ENCODE measurements at places on chromosomes 1 and 21.

DNA sequence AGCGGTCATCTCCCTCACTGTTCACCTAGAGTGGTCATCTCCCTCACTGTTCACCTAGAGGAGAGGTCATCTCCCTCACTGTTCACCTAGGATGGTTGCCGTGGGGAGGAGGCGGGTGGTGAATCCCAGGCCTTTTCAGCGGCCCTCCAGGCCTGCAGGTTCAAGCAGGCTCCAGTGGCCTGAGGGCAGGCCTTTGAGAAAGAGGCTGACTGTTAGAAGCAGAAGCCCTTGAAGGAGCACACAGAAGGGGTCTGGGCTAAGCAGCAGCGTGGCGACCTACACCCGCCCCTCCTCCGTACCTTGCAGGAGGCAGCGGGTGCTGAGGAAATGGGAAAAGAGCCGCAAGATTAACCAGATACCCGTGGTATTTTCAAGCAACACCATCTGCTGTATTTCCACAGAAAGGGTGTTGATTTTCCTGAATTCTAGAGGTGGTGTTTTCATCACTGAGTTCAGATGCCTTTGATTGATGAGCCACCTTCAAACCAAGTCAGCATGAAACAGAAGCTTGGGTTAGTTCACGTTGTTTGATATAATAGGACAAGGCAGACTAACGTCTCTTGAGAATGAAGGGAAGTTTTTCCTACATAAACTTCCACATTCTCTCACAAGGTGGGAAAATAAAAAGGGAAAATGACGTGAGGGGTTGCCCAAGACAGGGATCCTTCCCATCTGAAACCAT lies 289.5 kb downstream of the KIF26B start:
- DNase-seq, result no peak

DNA sequence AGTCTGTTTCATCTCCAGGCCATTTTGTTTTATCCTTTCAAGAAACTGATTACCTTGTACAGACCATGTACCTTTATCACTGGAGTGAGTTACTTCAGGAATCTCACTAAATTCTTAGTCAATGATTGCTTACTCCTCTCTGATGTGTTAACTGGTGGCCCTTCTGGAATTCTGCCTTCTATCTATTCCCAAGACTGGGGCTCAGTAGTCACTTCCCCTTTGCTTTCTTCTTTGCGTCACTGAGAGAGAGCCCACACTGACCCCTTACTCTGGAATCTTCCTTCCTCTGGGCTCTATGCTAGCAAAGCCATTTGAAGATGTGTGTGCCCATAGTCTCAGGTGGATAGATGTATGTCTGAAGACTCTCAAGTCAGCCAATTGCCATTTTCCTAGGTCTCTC lies 34.6 kb downstream of the XCL2 start:
- DNase-seq, result no peak

DNA sequence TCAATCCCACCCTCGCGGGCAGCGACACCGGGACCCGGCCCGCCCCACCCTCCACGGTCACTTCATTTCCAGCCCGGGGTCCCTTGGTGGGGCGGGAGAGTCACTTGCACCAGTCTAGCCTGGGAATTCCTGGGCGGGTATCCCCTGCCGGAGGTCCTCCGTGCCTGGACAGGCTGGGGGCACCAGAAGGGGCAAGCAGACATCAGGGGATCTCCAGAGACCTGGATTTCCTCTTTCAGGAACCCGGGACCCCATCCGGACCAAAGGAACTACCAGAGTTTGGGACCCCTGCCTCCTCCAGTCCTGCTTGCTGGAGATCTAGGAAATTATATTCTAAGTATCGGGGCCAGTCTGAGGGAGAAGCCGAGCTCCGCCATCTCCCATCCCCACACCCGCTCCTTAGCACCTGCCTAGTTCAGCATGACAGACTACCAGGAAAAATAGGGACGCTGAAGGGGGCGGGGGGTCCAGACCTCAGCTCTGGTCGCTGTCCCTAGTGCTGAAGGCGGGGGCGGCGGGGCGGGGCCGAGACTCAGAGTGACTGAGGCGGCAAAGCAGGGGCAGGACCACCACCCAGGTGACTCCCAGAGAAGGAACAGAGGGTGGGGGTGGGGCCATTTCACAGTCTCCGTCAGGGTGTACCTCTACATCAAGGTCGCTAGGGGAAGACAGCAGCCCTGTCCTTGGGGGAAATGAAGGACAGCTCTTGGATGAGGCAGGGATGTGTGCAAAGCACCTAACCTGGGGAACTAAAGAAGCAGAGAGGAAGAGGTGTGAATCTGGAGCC lies 832 bp downstream of the HCN3 start:
- DNase-seq, result peak; percentile 39

GRCh38 chr1:94555091-94555490 lies 13.5 kb upstream of the F3 start:
- DNase-seq, result no peak

- no peak for DNase-seq
Measured at GRCh38 chr1:214404571-214405213, 123.7 kb downstream of the SMYD2 start.

DNA sequence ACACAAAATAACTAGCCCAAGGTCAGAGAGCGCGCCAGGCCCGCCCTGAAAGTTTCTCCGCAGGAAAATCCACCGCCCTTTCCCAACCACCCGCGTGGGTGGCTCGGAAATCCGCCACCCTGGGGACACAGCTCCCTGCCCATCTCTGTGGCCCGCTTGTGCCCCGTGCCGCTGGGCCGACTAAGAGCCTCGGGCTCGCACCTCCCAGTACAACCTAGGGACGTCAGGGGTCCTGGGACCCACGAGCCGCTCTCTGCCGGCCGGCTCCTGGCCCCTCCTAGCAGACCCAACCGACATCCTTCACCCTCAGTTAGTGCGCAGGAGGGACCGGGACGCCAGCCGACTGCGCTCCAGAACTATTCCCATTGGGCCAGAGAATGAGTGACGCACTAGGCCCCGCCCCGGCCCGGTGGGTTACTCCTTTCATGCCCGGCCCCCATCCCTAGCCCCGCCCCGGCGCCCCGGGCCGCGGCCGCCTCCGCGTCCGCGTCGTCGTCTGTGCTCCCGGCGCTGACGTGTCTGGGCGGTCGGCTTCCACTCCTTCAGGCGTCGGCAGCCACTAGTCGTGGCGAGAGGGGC lies 396 bp upstream of the UAP1 start:
- DNase-seq, result peak; percentile 94

- DNase-seq, result no peak
Measured at GRCh38 chr1:90723590-90724108, 6.5 kb upstream of the BARHL2 start.

DNA sequence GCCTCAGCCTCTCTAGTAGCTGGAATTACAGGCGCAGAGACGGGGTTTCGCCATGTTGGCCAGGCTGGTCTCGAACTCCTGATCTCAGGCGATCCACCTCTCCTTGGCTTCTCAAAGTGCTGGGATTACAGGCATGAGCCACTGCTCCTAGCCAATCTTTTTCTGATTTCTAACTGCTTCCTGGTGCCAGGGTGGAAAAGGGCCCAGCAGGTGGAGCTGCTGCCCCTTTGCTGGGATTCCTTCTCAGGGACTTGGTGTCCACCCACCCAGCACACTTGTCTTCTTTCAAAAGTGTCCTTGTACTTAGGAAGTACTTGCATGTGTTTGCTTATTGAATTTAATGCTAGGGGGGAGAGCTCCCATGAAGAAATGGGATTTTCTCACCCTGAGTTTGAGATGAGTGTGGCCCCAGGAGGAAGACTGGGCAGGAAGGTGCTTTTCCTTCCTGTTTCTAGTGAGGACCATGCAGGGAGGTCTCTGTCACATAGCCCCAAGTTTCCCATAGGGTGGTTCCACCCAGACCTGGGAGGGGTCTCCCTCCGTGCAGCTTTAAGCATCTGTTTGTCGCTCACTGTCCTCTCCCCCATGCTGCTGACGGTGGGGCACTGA lies 14.2 kb downstream of the UTP11 start:
- no peak for DNase-seq

DNA sequence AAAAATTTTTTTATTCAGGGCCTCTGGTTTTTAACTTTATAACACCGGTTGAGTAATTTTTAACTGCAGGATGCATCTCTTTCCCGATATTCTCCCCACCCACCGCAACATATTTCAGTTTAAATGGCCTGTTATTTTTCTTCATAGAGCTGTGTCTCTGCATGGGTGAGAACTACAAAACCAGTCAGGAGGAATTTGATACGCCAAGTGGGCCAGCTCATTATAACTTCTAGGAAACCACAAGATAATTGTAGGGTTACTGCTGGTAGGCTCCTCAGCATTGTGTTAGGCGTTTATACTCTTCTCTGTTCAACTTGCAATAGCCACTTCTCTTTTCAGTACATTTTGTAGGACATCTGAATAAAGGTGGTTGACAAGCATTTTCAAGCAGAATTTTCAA lies 169.7 kb downstream of the PBX1 start:
- no peak for DNase-seq

DNA sequence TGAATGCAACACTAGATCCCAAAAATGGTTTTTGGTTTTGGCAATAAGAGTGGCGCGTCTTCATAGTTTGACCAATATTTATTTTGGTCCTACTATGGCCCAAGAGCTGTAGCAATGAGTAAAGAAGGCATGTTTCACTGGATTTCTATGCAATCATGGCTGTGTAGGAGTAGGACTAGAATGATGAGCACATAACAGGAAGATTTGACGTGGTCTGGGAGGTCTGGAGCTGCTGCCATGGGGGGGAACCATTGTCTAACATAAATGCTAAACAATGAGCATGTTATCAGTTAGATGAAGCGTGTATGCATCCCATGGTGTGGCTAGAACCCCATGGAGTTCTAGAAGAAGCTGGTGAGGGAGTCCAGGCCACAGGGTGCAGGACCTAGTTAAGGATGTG lies 38.3 kb downstream of the OLIG1 start:
- DNase-seq, result no peak

All from stimulated activated CD8-positive, alpha-beta memory T cell treated with anti-CD3 and anti-CD28 coated beads, Interleukin-4, amount 100 ng/mL, for 1 hour (primary cell).